ENCODE measurements at places on chromosomes 13 and 19.

- DNase-seq = no peak
These were observed 5.3 kb downstream of the RNASEH2B start for GRCh38 chr13:50914848-50915247.

DNA sequence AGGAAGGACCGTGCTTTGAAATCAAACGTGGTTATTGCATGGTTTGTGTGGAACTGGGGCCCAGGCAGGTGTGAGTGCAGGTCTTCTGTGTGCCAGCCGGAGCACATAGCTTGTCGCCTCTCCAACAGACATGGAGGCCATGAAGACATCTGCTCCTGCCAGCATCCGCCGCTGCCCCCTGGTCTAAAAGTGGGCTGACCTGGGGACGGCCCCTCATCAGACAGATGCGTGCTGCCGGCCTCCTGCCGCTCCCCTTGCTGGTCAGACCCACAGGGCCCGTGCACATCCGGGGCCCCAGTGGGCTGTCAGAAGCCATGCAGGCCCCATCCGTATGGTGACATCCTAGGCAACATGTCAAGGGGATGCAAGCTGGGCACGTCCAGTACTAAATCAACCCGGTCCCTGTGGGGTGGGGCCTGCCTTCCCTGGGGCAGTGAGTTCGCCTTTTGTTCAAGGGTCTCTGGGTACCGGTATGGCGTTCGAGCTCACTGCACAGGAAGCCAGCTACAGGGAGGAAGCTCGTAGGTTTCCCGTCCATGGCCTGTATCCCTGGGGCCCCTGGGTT, 88.0 kb upstream of the MCF2L start:
- DNase-seq = no peak

DNA sequence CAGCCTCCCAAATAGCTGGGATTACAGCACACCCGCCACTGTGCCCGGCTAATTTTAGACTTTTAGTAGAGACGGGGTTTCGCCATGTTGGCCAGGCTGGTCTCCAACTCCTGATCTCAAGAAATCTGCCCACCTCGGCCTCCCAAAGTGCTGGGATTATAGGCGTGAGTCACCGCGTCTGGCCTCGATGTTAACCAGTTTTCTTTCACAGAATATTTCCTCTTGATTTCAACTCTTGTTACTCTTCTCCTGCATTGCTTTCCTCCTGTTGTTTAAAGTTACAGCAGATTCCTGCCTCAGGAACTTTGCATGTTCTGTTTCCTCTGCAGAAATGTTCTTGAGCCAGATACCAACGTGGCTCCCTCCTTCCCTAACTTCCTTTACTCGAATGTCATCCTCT, 3.7 kb upstream of the PEX11G start:
- no peak for DNase-seq

- no peak for DNase-seq
These were observed 205.4 kb downstream of the SHISA2 start for GRCh38 chr13:25846222-25846984.

- DNase-seq = no peak
These were observed 35.1 kb downstream of the ELL start for GRCh38 chr19:18486746-18487145.

Measured in NCI-H2171 treated with DMSO at 0.1 percent for 48 hours (cell line).